Cardiac muscle cell (in vitro differentiated cells and primary cell): ENCODE measurements at places on chromosomes 3 and 15. TPM values are rescaled to one million over a fixed set of nuclear protein-coding genes. Genes with fewer than 3 reads are reported as not detected.
A peak's percentile ranks its signal among the peaks of the same experiment; 100 is the strongest.

GRCh38 chr3:16849229-16849628 is 35.5 kb upstream of the PLCL2 start:
- H3K27me3 ChIP-seq: no peaks in the 10 kb centered on the region
- no peak overlapping the region for H3K4me3 ChIP-seq
- no peak overlapping the region for H3K27ac ChIP-seq
- DNase-seq: peak; percentile 41

GRCh38 chr3:128394033-128394432 is 72.7 kb downstream of the DNAJB8 start:
- no peak for DNase-seq
- no peaks in the 10 kb centered on the region for H3K36me3 ChIP-seq
- H3K4me3 ChIP-seq: no peak overlapping the region
- H3K27me3 ChIP-seq: no peaks in the 10 kb centered on the region

- no peak overlapping the region for H3K4me3 ChIP-seq
- no peaks in the 10 kb centered on the region for H3K36me3 ChIP-seq
- no peaks in the 10 kb centered on the region for H3K27me3 ChIP-seq
- no peak overlapping the region for H3K27ac ChIP-seq
- no peak for DNase-seq
Measured at GRCh38 chr3:158405507-158405906, 165.5 kb upstream of the MLF1 start.

GRCh38 chr3:37114251-37115145 is 59.9 kb downstream of the LRRFIP2 start:
- H3K4me1 ChIP-seq: peaks cover 8% of the 10 kb centered on the region
- no peak overlapping the region for H3K4me3 ChIP-seq
- DNase-seq: no peak

Gene GPR62
- 0.94 and 2.2 TPM in 2 replicates for polyA plus RNA-seq

Gene GOLGA6L7
- 0.52 and 0.59 TPM in 2 replicates for polyA plus RNA-seq

Gene FAM107A
- polyA plus RNA-seq: not detected in 2 replicates
